ENCODE measurements at places on chromosomes 7 and 10. TPM values are rescaled to one million over a fixed set of nuclear protein-coding genes. Genes with fewer than 3 reads are reported as not detected.

- DNase-seq = no peak
Measured at GRCh38 chr10:113336549-113337130, 216.2 kb upstream of the HABP2 start.

The KIAA1549 gene
- total RNA-seq = 3.8 TPM

DNA sequence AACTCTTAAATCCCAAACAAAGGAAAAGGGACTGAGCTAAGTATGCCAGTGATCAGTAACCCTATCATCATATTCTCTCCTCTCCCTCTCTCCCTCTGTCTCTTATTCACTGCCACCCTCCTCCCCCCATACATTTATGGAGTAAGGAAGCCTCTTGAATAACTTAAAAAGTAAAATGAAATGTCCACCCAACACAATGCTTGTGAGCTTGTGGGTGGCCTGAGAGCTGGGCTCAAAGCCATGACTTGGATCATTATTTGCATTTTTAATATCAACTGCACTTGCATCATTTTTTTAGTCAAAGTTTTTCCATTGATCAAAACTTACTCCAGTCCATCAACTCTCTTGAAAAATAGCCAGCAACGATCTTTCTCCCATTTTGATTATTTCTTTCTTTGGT, 46.8 kb downstream of the FAM107B start:
- no peak for DNase-seq

The C10orf90 gene
- total RNA-seq = 5.1 TPM

GRCh38 chr10:127227663-127228062, 31.3 kb upstream of the INSYN2A start:
- DNase-seq = no peak

The SLC18A3 gene
- total RNA-seq = not detected

DNA sequence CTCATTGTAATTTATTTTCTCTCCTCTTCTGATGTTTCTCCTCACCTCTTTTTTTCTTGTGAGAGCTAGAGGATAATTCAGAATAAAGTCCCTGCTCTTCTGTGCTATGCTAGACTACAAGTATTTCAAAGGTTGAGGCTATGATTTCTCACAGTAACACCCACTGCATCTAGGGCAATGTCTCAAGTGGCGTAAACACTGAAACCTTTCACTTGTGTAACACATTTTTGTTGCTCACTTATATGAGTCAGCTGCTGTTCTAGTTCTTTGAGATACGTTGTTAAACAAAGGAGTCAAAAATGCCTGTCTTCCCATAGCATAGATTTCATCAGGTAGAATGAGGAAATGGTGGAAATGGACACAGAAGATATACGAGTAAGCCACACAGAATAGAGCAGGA, 305.1 kb upstream of the PITRM1 start:
- no peak for DNase-seq
